ENCODE measurements at places on chromosomes 4 and X. TPM values are rescaled to one million over a fixed set of nuclear protein-coding genes. Genes with fewer than 3 reads are reported as not detected.

- no peak for ATAC-seq
Measured at GRCh38 chr4:143420227-143420626, 83.6 kb downstream of the GAB1 start.

Gene MAGEA8
- total RNA-seq, result 0.24 TPM

DNA sequence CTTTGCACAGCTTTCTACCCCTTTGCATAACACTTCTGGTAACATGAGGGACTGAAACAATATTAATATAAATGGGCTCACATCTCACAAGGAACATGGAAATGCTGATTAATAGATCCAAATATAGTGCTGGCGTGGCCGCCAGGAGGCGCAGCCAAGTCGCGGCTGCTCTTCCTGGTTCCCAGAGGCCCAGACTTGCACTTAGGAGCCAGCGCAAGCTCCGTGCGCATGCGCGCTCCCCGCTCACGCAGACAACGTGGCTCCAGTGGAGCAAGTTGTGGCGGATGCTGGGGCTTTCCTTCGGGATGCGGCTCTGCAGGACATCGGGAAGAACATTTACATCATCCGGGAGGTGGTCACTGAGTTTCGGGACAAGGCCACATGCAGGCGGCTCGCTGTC lies 318.3 kb upstream of the SLC7A11 start:
- no peak for ATAC-seq

DNA sequence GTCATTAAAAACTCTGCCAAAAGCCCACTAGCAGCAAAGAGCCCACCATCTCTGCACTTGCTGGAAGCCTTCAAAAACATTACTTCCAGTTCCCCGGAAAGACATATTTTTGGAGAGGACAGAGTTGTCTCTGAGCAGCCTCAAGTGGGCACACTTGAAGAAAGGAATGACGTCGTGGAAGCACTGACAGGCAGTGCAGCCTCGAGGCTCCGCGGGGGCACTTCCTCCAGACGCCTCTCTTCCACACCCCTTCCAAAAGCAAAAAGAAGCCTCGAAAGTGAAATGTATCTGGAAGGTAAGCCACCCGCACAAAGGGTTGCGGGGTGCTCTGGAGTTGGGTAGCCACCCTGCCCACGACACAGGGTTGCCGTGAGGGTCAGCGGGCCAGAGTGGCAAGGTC lies 25.9 kb downstream of the OFD1 start:
- no peak for ATAC-seq

DNA sequence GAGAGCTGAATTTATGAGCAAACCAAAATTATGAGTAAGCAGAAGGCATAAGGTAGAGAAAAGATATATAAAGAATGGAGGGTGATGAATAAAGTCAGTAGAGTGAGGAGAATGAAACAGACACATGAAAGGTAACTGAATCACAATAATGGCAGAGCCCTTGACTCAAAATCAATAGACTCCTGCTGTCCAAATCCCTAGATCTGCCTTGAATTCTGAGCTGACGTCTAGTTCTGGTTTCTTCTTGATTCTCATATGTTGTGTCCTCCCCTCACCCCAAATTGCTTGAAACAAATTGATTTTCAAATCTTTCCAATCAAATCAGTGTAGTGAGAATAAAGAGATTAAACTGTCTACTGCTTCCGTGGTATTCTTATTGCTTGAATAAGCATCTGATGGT lies 86.6 kb upstream of the IQCM start:
- ATAC-seq, result no peak

All from motor neuron (in vitro differentiated cells).